NK-92 treated with Interleukin-12 subunit alpha and Interleukin-12 subunit beta, amount 100 ng/mL, for 24 hours (cell line): ENCODE measurements at places on chromosomes 3 and 15.

DNA sequence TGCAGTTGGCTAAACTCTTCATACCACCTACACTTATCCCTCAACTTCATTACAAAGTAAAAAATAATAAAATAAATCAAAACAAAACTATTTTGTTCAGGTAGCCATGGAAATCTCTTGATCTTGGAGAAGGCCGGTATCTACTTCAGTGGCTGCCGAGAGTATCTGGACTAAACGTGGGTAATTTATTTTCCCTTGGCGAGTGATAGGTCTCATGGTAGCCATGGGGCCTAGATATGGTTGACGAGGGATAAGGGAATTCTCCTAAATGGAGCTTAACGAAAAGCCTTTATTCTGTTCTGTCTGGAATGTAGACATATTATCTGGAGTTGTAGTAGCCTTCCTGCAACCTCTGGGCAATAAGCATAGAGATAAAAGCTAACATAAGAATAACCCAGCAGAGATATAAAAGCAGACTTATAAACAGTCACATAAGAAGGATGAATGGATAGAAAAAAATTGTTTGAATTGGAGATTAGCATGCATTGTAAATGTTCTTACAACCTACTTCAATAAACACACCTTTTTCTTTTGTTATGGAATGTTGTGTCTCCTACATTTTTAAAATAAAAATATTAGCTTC, 281.3 kb upstream of the ARRDC4 start:
- DNase-seq: no peak

DNA sequence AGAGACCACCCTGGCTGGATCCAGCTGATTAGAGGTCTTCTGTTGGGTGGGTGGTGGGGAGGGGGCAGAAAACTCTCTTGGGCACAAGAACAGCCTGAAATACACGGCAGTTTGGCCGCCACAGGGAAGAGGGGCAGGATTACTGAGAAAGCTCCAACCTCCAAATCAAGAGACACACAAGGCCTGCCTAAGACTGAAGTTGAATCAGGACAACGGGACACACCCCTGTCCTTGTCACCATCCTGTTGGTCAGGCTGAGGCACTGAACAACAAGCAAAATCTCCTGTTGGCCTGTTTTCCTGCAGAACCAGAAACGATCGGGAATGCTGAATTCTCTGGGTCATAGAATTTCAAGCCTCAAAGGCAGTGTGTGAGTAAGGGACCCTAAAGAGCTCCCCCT, 247.8 kb downstream of the FAM43A start:
- no peak for DNase-seq

DNA sequence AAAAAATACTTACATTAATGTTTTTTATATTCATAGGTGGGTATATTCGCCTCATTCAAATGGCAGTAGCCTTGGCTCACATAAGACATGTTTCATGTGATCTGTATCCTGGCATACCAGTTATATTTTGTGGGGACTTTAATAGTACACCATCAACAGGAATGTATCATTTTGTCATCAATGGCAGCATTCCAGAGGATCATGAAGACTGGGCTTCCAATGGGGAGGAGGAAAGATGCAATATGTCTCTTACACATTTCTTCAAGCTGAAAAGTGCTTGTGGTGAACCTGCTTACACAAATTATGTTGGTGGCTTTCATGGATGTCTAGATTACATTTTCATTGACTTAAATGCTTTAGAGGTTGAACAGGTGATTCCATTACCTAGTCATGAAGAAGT, 3.5 kb downstream of the PDE12 start:
- DNase-seq: no peak

DNA sequence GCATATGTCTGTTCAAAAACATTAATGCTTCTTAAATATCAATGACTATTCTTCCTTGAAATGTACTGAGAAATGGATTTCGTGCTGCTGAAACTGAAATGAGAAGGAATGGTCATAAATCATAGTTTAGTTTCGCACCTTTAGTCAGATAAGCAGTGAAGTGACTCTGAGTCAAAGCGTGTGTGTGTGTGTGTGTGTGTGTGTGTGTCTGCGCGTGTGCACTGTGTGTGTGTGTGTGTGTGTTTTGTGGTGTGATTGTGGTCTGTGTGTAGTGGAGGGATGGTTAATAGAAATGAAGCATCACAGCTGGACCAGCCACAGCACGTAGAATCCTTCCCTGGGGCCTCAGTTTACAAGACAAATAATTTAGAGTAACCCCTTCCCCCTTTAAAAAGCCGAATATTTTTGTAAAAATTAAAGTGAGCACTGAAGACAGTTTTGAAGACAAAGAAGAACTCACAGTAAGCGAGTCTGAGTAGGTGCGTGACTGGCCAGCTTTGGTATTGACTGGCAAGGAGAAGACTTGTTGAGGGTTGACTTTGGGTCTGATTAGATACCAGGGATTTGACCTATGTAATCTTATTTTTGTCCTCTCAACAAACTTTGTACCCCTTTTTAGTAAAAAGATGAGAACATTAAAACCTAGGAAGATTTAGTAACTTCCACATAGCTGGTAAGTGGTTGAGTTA, 202.0 kb upstream of the IL12A start:
- DNase-seq: no peak

- no peak for DNase-seq
Observed at GRCh38 chr15:84625123-84625522, 24.3 kb downstream of the ZSCAN2 start.

DNA sequence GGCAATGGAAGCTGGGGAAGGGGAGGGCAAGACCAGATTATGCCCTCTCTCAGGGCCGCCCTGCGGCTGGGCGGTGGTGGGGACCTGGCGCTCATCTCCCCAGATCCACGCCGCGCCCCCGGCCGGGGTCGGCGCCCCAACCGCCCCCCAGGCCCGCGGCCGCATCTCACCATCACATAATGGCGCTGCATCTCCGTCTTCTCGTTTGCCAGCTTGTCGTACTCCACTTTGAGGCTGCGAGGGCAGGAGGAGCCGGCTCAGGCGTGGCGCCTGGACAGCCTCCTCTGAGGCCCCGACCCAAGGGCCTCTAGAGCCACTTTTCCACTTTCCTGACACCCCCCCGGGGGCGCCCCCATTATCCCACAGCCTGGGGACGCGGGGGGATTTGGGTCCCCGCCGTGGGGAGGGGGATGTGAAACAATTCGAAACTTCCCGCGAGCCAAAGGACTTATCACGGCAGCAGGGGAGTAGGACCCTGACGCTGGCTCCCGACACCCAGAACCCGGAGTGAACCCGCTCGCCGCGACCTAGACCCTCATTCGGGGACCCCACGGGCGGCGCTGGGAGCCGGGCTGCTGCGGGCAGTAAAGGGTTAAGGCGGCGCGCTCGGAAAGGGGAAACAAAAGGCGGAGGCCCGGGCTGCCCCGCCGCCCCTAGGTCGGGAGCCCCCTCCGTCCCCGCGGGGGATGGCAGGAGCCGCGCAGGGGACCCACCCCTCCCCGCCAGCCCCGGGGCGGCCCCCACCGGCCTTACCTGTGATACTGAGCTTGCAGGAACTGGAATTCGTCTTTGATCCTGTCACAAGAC, 2.1 kb downstream of the TLE3 start:
- DNase-seq: no peak

GRCh38 chr3:115341208-115341607, 194.1 kb upstream of the ZBTB20 start:
- no peak for DNase-seq

GRCh38 chr3:177512945-177513814, 315.9 kb upstream of the TBL1XR1 start:
- DNase-seq: no peak
